Activated T-helper 1 cell treated with anti-CD3 and anti-CD28 coated beads, Interleukin-2, amount 50 U/mL, for 16 hours (primary cell): ENCODE measurements at places on chromosomes 12 and 14.
A peak's percentile ranks its signal among the peaks of the same experiment; 100 is the strongest.

- no peak for DNase-seq
Measured at GRCh38 chr12:79083181-79083580, 218.6 kb downstream of the SYT1 start.

- DNase-seq, result no peak
Measured at GRCh38 chr14:34978444-34978843, 4.3 kb upstream of the SRP54 start.

- DNase-seq, result no peak
Measured at GRCh38 chr12:57066245-57066644, 12.3 kb downstream of the NEMP1 start.

- no peak for DNase-seq
Measured at GRCh38 chr14:44372231-44372630, 134.9 kb downstream of the FSCB start.

GRCh38 chr12:43282106-43282505 lies 269.9 kb downstream of the ADAMTS20 start:
- DNase-seq, result no peak

GRCh38 chr12:88946372-88946997 lies 366.2 kb upstream of the KITLG start:
- no peak for DNase-seq

DNA sequence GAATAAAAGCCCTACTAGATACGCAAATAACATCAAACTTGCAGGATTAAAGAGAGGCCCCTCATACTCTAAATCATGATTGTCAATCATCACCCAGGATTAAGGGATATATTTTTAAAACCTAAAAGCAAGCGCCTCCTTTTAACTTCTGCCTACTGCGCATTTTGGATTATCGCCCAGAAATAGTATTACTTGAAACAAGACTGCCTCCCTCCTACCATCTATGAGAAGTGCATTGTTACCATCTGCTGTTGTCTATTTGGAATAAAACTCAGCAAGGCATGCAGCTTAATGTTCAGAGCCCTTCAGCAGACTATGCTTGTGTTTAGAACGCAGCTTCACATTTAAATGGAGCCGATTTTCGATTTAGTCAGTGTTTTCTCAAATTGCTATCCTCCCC lies 79.6 kb downstream of the EXOC5 start:
- no peak for DNase-seq

GRCh38 chr14:23670481-23670880 lies 34.3 kb downstream of the DHRS2 start:
- no peak for DNase-seq

DNA sequence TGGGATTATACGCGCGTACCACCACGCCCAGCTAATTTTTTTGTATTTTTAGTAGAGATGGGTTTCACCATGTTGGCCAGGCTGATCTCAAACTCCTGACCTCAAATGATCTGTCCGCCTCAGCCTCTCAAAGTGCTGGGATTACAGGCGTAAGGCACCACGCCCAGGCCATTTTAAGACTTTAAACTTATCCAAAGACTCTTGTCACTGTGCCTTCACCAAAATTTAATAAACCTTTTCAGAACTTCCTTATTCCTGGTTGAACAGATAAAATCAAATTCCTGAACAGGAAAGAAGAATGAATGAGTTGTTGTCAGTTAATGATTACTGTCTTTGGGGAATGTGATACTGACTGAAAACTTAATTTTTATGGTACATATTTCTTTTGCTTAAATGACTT lies 37.8 kb downstream of the GIT2 start:
- no peak for DNase-seq

- DNase-seq, result peak; percentile 11
Measured at GRCh38 chr14:102591372-102591943, 991 bp upstream of the RCOR1 start.

- no peak for DNase-seq
Measured at GRCh38 chr14:33561488-33562175, 389.2 kb downstream of the EGLN3 start.

DNA sequence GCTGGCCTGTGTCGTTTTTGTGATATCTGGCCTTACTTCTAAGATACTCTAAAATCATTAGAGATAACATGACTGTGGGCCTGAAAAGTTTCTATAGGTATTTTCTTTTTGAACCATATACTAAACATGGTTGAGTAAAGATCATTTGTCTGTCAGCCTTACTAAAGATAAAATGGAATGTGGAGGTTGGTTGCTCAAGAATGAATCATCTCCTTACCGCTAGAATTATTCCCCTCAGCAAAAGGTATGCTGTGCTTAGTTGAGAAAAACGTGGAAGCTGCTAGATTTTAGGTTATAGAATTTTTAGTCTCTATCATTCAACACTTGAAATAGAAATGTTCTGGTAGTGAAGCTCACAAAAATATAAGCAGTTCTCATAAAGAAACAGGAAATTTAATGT lies 407.3 kb downstream of the AEBP2 start:
- DNase-seq, result no peak

- DNase-seq, result no peak
Measured at GRCh38 chr14:65164068-65164824, 61.9 kb upstream of the MAX start.

DNA sequence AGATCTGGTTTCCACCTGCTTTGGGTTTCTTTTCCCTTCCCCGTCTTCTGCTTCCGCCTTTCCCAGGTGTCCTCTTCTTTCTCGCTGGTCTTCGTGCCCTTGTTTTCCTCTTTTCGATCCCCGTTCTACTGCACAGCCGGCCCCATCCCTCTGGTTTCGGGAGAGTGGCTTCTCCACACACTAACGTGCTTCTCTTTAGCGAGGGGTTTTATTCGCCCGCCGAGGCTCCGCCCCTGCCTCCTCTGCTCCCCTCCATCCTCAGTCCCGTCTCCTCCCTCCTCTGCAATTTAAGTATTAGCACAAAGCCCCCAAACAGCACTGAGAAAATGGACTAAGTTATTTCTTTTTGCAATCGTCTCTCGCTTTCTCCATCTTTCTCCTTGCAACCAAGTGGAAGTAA lies at the start of gene SLC7A8:
Gene SLC7A8 (minus strand): TSS at position 182 of the 400 bp plus-strand sequence. CDS start 746 bp downstream, outside the sequence.
- DNase-seq, result no peak

- DNase-seq, result no peak
Measured at GRCh38 chr12:111220363-111220762, 148.5 kb downstream of the PHETA1 start.

GRCh38 chr14:43175896-43176295 lies 1331.2 kb downstream of the FSCB start:
- DNase-seq, result no peak

- no peak for DNase-seq
Measured at GRCh38 chr12:14326699-14327098, 38.8 kb upstream of the ATF7IP start.

GRCh38 chr12:93763746-93764147 lies 86.6 kb downstream of the CRADD start:
- no peak for DNase-seq

GRCh38 chr12:97556302-97556779 lies 93.7 kb downstream of the RMST start:
- DNase-seq, result no peak

- no peak for DNase-seq
Measured at GRCh38 chr14:54053386-54053745, 96.7 kb upstream of the BMP4 start.

DNA sequence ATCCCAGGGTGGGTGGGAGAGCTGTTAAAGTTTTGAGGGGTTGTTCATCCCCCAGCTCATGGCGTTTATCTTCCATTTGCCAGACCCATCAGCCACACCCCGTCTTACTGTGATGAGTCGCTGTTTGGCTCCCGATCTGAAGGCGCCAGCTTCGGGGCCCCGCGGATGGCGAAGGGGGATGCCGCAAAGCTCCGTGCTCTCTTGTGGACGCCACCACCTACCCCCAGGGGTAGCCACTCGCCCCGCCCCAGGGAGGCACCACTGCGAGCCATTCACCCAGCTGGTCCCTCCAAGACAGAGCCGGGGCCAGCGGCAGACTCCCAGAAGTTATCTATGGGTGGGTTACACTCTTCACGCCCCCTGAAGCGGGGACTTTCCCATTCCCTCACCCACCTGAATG lies 5.7 kb downstream of the RITA1 start:
- DNase-seq, result no peak
